Fibroblast of mammary gland (primary cell): ENCODE measurements at places on chromosomes 7 and 10.

DNA sequence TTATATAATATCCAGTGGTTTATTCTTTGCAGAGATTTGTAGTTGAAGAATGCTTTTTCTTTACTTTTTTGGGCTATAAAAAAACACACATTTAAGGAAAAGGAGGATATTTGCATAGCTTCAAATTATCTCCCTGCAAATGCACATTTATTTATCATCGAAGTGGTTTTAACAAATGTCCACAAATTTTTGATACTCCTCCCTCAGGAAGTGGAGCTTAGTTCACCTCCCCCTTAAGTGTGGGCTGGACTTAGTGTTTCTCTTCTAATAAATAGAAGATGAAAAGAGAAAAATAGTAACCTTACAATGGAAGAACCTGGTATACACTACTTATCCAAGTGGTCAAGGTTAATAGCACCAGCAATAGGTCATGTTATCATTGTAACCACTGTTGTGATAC lies 537.6 kb downstream of the ARL4A start:
- no peak for DNase-seq

- peak; percentile 92 for DNase-seq
These were observed 73.8 kb downstream of the SHOC2 start for GRCh38 chr10:110993024-110993693.

- no peak for DNase-seq
These were observed 35.1 kb upstream of the CXCL12 start for GRCh38 chr10:44419790-44420549.

GRCh38 chr7:18020138-18020715 lies 7.4 kb downstream of the PRPS1L1 start:
- DNase-seq, result no peak

DNA sequence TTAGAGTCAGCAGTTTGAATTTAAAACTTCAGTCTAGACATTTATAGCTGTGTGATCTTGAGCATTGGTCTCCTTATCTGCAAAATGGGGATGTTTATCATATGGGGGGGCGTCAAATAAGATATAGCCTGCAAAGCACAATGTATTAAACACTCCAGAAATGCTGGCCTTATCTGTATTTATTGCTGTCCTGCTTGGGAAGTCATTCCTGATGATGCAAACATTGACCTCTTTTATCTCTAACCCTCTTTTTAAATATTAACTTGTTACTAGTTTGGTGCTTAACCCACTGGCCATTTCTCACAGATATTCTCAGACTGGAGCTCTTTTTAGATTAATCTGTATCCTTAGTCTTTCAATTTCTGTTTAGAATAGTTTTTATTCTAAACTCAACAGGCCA lies 13.2 kb downstream of the MRPS33 start:
- no peak for DNase-seq
